Naive thymus-derived CD4-positive, alpha-beta T cell (primary cell): ENCODE measurements at places on chromosomes 1 and 21. TPM values are rescaled to one million over a fixed set of nuclear protein-coding genes. Genes with fewer than 3 reads are reported as not detected.
A peak's percentile ranks its signal among the peaks of the same experiment; 100 is the strongest.

Gene MRPL20
- total RNA-seq: 91.2 TPM

Gene S100A9
- 197 TPM for total RNA-seq

Gene BRDT
- total RNA-seq: not detected

Gene DUSP12
- total RNA-seq: 29.0 TPM

Gene VTCN1
- not detected for total RNA-seq

Gene GABRD
- total RNA-seq: not detected

Gene SH2D1B
- not detected for total RNA-seq

DNA sequence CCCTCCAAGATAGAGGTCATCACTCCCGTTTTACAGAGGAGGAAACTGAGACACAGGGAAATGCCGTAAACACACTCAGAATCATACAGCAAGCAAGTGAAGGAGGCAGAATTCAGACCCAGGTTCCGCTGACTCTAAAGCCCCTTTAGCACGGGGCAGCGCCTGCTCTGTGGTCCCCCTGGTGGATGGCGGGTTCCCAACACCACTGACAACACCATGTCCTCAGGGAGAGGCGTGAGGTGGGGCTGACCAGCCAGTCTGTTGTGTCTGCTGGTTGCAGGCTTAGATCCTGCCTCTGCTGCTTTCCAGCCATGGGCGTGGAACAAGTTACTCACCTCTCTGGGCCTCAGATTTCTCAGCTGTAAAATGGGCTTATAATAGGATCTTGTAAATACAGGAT, 617.3 kb downstream of the MATN1 start:
- no peak for DNase-seq

GRCh38 chr1:102588536-102588935, 519.8 kb downstream of the COL11A1 start:
- no peak for DNase-seq

GRCh38 chr1:247243524-247244137, 12.2 kb upstream of the VN1R5 start:
- no peak for DNase-seq

DNA sequence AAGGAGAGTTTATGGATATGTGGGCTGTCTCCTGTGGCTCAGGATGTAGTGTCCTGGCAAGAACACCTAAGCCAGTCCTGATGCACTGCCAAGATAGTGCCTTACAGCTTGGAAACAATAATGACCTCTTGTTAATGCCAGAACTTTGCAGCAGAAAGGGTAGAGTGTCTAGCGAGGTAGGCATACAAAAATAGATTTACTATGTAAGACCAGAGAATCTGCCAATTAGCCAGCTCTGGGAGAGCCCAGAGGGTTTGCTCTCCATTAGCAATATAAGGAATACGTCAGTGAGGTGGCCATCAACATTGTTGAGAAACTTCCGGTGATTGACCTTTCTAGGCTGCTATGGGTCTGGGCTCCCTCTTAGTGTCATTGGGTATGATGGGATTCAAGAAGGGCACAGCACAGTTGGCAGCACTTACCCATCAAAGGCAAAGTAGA, 178.5 kb upstream of the GALNT2 start:
- DNase-seq: no peak

GRCh38 chr1:38420666-38421065, 374.1 kb upstream of the POU3F1 start:
- no peak for DNase-seq

- no peak for DNase-seq
These were observed 12.3 kb downstream of the ZRANB2 start for GRCh38 chr1:71068325-71069240.

DNA sequence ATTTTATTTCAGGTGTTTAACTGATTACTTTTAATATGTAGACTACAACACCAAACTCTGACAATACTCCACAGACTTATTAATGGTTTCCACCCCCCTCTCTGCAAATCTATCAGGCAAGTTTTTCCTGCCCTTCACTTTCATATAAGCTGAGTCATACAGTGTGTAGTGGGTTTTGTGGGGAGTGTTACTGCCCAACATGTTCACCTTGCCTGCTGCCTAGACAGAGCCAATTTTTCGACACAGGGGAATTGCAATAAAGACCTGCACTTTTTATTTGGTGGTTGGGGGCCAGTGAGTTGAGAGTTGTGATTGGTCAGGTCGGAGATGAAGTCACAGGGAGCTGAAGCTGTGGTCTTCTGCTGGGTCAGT, 119.7 kb downstream of the PPIAL4G start:
- peak; percentile 29 for DNase-seq

GRCh38 chr1:212141404-212141803, 105.9 kb downstream of the DTL start:
- no peak for DNase-seq

DNA sequence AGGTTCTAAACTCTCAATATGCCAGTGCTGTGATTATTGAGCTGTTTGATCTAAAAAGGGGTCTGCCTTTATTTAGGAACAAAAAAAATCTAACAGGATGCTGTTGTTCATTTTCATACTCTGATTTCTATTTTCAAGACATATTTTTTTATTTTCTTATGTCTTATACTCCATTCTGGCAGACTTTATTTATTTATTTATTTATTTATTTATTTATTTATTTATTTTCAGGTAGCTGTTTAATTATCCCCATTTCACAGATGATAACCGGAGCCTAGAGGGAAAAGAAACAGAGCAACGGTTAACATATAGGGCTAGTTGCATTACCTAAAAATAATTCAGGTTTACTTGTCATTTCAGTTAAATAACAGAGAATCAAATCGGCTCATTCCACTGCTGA, 174.4 kb downstream of the CENPF start:
- DNase-seq: no peak

GRCh38 chr1:216168546-216168945, 254.7 kb downstream of the USH2A start:
- no peak for DNase-seq

DNA sequence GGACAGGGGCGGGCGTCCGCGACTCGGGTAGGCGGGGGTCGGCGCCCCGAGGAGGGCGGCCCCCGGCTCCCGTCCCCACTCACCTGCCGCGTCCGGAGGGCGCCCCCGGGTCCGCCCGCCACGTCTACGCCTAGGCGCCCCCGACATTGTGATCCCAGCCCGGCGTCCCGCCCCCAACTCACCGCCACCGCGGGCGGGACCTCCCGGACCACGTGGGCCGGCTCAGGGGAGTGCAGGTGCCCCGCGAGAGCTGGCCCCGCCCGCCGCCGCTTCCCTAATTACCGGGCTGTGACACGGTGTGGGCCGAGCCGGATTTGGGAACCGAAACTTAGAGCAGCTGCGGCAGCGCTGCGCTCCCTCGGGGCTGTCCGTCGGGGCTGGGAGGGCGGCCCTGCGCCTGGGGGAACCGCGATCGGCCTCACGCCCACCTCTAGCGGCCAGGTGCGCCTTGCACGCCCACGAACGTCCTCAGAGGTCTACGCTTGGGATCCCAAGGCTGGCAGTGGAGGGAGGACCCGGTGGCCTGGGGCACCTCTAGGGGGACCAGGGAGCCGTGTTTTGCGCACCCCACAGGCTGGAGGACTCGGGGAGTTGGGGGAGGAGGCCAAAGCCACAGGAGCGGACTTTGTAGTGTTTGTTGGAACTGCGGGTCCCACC, 521 bp upstream of the NADK start:
- DNase-seq: peak; percentile 67

DNA sequence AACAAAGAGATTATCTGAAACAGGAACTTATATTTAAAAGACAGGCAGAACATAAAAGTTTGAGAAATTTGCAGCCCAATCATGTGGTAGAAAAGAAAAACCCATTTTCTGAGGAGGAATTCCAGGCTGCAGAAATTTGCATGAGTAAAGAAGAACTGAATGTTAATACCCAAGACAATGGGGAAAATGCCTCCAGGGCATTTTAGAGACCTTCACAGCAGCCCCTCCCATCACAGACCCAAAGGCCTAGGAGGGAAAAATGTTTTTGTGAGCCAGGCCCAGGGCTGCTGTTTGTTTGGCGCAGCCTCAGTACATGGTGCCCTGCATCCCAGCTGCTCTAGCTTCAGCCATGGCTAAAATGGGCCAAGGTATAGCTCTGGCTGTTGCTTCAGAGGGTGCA, 554.3 kb upstream of the CHRM3 start:
- no peak for DNase-seq

- no peak for DNase-seq
These were observed 8.9 kb downstream of the FAM229A start for GRCh38 chr1:32353431-32353830.

- no peak for DNase-seq
These were observed 182.8 kb upstream of the NRIP1 start for GRCh38 chr21:15247613-15248012.

DNA sequence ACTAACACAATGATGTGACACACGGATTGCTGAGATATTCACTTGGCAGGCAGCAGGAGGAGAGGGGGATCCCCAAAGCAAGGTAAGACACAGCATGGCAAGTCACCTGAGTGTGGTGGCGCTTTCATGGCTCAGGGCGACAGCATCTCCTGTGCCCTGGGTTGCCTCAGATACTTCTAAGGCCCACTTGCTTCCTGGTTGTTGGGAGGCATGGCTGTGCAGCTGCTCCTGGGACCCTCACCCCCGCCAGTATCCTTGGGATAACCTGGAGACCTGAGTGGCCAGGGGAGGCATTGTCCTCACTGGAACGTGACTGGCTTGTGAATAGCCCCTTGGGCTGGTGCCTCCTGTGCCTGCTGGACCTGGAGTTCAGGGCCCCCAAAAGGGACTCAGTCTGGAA, 69.8 kb downstream of the STUM start:
- DNase-seq: no peak

DNA sequence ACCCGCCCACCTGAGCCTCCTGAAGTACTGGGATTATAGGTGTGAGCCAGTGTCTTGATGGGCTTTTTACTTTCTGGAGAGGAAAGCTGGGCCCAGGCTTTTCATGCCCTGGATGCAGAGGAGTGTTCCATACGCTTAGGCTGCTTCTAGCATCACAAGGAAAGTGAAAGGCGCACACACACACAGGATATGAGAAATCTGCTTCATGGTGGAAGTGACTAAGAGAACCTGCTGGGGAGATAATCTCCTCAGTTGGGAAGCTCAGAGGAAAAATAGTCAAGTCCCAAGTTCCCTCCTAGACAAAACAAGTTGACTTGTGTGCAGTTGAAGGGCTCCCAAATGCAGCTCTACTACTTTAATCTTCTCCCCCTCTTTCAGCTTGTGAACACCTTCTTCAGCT, 2.2 kb downstream of the NUDC start:
- DNase-seq: no peak

GRCh38 chr1:232538224-232538942, 91.5 kb downstream of the SIPA1L2 start:
- no peak for DNase-seq

DNA sequence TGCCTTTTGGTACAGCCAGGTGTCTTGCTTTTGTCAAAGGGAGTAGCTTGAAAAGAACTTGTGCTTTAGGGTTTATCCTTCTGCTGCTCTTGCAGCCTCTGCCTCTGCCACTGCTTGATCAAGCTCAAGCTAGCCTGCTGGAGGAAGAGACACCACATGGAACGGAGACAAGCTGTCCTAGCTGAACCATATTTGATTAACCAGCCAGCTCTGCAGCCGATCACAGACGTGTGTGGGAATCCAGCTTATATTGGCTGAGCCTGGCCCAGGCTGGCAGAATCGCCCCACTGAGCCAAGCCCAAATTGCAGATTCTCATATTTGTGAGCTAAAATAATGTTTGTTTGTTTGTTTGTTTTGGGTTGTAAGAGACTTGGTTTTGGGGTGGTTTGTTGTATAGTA, 18.7 kb upstream of the FAM78B start:
- no peak for DNase-seq

GRCh38 chr1:159856576-159856975, 5.9 kb downstream of the VSIG8 start:
- no peak for DNase-seq

- DNase-seq: peak; percentile 28
These were observed 11.4 kb upstream of the KCNA3 start for GRCh38 chr1:110686188-110686587.

DNA sequence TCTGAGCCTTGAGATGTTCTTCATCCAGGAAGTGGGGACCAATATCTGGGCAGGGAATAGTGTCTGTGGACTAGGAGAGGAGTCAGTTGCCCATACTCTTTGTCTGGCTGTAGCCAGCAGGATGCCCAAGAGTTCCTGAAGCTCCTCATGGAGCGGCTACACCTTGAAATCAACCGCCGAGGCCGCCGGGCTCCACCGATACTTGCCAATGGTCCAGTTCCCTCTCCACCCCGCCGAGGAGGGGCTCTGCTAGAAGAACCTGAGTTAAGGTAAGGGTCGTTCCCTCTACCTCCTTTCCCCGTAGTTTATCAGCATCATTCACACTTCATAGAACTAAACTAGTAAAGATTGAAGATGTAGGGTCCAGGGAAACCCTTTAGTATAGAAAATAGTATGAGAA, 3.4 kb upstream of the PPOX start:
- no peak for DNase-seq

DNA sequence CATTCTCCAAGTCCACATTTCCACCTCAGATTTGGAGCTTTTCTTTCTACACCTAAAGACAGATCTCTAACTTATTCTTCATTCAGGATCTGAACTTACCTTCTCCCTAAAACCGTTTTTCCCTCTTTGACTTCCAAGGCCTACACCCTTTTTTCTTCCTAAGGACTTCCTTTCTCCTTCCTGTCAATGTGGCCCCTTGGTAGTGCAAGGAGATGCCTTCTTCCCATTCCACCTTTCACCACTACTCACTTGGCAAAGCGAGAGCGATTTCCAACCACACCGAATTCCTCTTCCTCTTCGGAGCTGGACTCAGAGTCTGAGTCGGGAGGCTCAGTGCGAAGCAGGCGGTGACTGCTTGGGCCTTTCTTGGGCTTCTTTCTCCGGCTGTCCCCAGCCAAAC, 1.3 kb downstream of the EFCAB14 start:
- DNase-seq: no peak

GRCh38 chr21:44696572-44696971, 400 bp upstream of the KRTAP10-12 start:
- no peak for DNase-seq

DNA sequence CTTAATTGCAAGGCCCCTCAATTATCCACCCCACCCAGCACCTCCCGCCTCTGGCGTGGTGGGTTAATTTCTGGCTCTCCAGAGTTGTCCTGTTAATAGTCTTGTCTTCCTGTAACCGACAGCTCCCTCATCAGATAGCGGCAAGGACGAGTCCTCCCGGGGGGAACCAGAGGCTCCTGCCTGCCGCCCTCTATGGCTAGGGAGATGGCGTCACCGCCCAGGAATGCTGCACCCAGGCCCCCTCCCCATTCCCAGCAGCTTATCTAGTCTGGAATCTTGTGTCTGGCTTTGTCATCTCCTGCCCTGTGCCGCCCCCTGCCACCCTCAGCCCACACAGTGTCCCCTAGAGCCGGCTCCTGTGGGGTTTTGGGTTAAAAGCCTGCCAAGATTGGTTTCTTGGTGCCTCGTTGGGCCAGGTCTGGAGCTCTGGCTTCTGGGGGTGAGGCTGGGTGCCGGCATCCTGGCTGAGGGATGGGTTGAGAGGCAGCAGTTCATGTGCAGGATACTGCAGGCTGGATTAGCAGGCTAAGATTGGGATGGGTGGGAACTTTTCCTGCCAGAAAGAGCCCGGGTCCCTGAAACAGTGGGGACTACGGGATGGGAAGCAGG, 48.8 kb downstream of the EDN2 start:
- no peak for DNase-seq

- DNase-seq: no peak
These were observed 2.5 kb downstream of the FTCD start for GRCh38 chr21:46152927-46153246.
